ENCODE measurements at places on chromosomes 12 and 14. TPM values are rescaled to one million over a fixed set of nuclear protein-coding genes. Genes with fewer than 3 reads are reported as not detected.

The MYF5 gene
- total RNA-seq: not detected

The AQP6 gene
- total RNA-seq: 1.8 TPM

The FAM216A gene
- 41.8 TPM for total RNA-seq

- no peaks in the 10 kb centered on the region for H3K36me3 ChIP-seq
- DNase-seq: peak; percentile 77
- no peaks in the 10 kb centered on the region for H3K4me1 ChIP-seq
- no peak overlapping the region for H3K4me3 ChIP-seq
- H3K27ac ChIP-seq: no peak overlapping the region
- H3K27me3 ChIP-seq: no peaks in the 10 kb centered on the region
Observed at GRCh38 chr12:85872497-85873091, 1.5 kb upstream of the NTS start.

DNA sequence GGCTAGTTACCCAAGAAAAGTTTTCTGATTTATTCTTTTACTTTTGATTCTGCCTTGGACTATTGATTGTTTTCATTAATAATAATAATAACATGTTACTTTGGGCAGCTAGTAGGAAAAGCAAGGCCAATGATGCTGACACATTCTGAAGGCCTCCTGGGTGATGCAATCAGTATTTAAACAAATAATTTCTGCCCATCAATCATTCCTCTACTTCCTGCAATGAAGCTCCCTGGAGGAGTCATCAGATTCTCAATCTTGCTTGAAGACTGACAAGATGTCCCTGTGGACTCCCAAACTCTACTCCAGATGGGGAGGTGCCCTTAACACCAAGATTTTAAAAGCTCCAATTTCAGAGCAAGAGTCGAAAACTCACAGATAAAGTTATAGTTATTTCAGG, at the start of gene SPX:
Gene SPX, plus strand, starts transcription at position 244 of the 400 bp plus-strand sequence. CDS start 177 bp downstream, outside the sequence.
- peak within 1 kb of the TSS; percentile 71 for H3K4me3 ChIP-seq
- no peak within 1 kb of the TSS for H3K27ac ChIP-seq
- no peaks in the 10 kb centered on the region for H3K36me3 ChIP-seq
- H3K4me1 ChIP-seq: peaks cover 14% of the 10 kb centered on the region
- peaks cover 50% of the 10 kb centered on the region for H3K27me3 ChIP-seq

GRCh38 chr14:96140952-96141351, 63.7 kb upstream of the BDKRB2 start:
- H3K27me3 ChIP-seq: no peaks in the 10 kb centered on the region
- H3K27ac ChIP-seq: no peak overlapping the region
- H3K4me1 ChIP-seq: no peaks in the 10 kb centered on the region
- H3K36me3 ChIP-seq: no peaks in the 10 kb centered on the region
- no peak for DNase-seq

GRCh38 chr12:103586132-103586531, 941 bp upstream of the STAB2 start:
- no peak for DNase-seq
- no peak overlapping the region for H3K27ac ChIP-seq
- no peaks in the 10 kb centered on the region for H3K36me3 ChIP-seq
- H3K27me3 ChIP-seq: peaks cover 16% of the 10 kb centered on the region
- no peaks in the 10 kb centered on the region for H3K4me1 ChIP-seq
- H3K4me3 ChIP-seq: no peak overlapping the region

DNA sequence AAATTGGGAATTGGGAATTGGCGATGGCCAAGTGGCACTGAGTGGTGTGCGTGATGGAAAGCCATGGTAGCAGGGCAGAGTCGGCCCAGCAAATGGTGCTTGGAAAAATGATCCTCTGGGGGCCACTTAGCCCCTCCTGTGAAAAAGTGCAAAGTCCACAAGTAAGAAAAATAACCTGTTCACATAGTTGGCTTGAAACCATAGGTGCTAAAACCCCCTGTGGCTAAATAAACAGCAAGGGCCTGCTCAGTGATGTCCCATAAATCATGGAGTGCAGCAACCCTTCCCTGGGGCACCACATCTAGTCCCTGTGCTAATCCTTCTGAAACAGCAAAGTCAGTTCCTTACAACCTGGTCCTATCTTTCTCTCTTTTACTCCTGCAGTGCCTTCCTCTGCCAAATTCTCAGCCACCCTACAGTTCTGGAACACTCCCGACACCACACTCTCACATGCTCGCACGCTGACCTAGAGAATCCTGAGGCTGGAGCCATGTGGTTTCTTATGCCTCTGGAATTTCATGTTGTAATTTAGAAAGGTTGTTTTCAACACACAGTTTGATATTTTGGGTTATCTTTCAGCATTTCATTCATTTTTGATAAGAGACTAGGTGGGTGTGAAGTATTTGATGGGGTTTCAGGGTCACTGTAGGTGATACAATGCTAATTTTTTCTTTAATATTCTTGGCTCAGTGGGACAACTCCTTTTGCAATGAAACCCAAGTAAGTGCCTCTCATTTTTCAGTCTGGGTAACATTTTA, 123.6 kb downstream of the SMOC1 start:
- H3K4me3 ChIP-seq: no peak overlapping the region
- H3K27me3 ChIP-seq: no peaks in the 10 kb centered on the region
- no peaks in the 10 kb centered on the region for H3K4me1 ChIP-seq
- DNase-seq: peak; percentile 38

GRCh38 chr14:73740618-73741326, 26.6 kb upstream of the PNMA1 start:
- H3K27ac ChIP-seq: peak overlapping the region; percentile 53
- no peak overlapping the region for H3K4me3 ChIP-seq
- H3K27me3 ChIP-seq: no peaks in the 10 kb centered on the region
- peaks cover 17% of the 10 kb centered on the region for H3K36me3 ChIP-seq
- H3K4me1 ChIP-seq: peaks cover 36% of the 10 kb centered on the region
- DNase-seq: peak; percentile 65

DNA sequence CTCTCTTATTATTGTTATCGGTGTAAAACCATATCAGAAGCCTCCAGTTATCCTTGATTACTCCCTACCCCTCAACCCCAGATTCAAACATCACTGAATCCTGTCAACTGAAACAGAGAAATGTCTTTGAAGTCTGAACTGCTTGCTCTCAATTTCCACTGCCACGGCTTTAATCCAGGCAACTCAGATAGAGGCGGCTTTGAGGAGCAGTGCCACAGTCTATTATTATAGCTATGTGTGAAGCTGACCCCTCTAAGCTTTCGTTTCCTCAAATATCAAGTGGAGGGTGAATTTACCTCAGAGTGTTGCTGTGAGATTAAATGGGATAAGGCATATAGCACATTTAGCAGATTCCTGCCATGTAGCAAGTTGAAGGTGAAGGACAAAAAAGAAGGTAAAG, 49.0 kb upstream of the PDE3A start:
- H3K4me3 ChIP-seq: no peak overlapping the region
- H3K4me1 ChIP-seq: no peaks in the 10 kb centered on the region
- no peaks in the 10 kb centered on the region for H3K27me3 ChIP-seq
- H3K36me3 ChIP-seq: no peaks in the 10 kb centered on the region
- no peak overlapping the region for H3K27ac ChIP-seq

- H3K27ac ChIP-seq: peak overlapping the region; percentile 99
- peak overlapping the region; percentile 5 for H3K4me3 ChIP-seq
- no peak for DNase-seq
Observed at GRCh38 chr14:20799456-20799891, 3.2 kb downstream of the RNASE1 start.

Data from cardiac muscle cell (in vitro differentiated cells and primary cell).